ENCODE measurements at places on chromosomes 5 and 9. TPM values are rescaled to one million over a fixed set of nuclear protein-coding genes. Genes with fewer than 3 reads are reported as not detected.

Gene IFNA13
- not detected for polyA plus RNA-seq

Gene NPR3
- 0.03 TPM for polyA plus RNA-seq

Gene CCDC183
- polyA plus RNA-seq = 0.50 TPM

DNA sequence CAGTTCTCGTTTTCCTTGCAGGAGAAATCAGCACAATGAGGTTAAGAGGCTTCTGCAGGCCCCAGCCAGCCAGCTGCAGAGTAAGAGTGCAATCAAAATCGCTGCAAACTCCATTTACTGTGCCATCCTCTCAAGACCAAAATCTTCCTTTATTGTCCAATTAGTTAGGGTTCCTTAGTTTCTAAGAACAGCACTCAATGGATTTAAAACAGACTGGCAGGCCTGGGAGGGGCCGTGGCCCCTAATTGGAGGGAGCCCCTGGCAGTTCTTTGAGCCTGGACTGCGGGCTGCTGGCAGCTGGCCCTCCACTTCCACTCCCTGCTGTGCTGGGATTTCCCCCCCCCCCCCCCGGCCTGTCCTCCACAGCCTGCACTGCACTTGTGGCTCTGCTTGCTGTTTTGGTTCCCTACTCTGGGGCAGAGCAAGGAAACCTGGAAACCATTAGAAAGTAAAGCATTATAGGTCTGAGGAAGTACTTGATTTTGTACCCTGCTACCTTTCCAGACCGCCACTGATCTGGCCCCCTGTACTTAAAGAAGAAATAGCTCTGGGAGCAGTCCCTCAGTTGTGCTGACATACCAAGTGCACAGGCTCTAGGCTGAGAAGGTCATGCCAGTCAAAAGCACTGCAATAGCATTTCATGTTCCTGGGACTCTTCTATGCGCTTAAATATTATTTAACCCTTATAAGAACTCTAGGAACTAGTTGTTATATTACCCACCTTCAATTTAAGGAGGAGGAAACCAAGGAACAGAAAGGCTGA, 129.0 kb downstream of the APBA1 start:
- no peak for DNase-seq

GRCh38 chr9:84271921-84272556, 68.5 kb downstream of the SLC28A3 start:
- no peak for DNase-seq

GRCh38 chr5:134521841-134522240, 3.6 kb upstream of the JADE2 start:
- DNase-seq = no peak

Measured in endothelial cell of umbilical vein (primary cell).